ENCODE measurements at places on chromosomes 12 and 14.

DNA sequence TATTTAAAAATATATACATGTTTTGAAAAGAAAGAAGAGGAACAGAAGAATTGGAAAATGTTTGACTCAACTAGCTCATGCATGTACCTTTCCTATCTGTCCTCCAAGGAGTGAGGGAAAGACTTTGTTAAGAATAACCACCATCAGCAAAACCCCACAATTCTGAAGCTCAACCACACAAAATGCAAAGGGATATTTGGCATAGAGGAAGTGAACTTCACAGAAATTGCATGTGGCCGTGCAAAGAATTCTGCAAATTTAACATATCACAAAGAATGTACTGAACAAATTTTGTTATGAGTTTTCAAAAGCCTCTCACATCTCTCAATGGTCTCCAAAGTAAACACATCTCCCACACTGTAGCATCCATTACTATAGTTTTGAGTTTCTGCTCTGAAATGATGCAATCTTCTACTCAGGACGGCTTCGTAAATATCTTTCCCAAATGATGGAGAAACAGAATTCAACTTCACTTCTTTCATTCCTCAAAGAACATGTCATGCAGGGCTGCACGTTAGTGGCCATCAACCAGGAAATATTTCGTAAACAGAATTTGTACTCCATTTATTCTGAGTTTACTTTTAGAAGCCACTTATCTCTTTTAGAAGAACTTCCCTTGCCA is 17.6 kb downstream of the DUSP6 start:
- DNase-seq, result no peak

DNA sequence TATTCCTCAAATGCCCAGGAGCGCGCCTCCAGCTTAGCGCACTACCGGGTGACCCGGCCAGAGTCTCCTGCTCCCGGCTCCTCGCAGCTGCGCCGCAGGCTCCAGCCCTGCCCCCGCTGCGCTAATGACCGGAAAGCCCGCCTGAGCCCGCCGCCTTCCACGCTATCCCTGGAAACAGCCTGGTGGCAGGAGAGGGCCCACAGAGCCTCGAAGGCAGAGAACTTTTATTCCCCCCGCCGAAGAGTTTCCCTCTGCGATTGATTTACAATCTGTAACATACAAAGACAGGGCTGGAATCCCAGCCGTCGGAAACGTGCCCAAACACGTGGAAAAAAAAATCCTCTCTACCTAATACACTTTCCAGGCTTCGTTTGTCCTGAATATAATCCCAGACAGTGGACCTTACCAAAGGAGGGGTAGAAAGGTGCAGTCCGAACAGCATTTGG is 1.5 kb downstream of the COL2A1 start:
- DNase-seq, result no peak

GRCh38 chr14:104998801-104999200 is 13.2 kb downstream of the CLBA1 start:
- DNase-seq, result no peak

GRCh38 chr12:85058339-85058738 is 22.2 kb downstream of the LRRIQ1 start:
- DNase-seq, result no peak

- no peak for DNase-seq
Observed at GRCh38 chr12:42761601-42762350, 172.2 kb upstream of the PRICKLE1 start.

DNA sequence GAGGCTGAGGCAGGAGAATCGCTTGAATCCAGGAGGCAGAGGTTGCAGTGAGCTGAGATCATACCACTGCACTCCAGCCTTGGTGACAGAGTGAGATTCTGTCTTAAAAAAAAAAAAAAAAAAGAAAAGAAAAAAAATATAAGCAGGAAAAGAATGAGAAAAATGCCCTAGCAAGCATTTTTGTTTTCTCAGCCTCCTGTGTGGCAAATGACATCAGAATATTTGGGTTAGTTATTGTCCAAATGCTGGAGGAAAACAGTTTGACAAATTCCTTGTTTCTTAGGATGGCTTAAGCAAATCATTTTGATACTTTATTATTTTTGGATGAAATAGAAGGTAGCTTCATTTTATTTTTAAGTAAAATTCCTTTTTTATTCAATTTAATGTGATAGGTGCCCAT is 7.5 kb upstream of the PTPRR start:
- DNase-seq, result no peak

GRCh38 chr14:98374136-98374535 is 897.9 kb downstream of the BCL11B start:
- DNase-seq, result no peak

- no peak for DNase-seq
Observed at GRCh38 chr12:110923692-110924334, 3.4 kb upstream of the MYL2 start.

DNA sequence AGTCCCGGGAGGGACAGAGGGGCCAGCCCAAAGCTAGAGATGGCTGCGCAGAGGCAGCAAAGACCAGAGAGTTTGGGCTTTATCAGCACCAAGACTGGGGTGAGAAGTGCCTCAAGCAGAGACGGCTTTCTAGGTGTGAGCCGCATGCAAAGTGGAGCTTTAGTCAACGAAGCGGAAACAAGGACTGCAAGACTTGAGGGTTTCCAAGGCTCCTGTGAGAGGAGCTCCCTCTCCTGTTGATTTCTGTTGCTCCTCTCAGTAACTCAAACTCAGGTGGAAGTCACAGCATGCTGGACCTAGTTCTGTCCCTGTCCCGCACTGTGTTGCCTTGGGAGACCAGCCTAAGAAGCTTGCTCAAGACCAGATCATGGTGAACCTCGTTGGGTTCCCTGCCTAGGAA is 327.8 kb downstream of the MED13L start:
- DNase-seq, result no peak

DNA sequence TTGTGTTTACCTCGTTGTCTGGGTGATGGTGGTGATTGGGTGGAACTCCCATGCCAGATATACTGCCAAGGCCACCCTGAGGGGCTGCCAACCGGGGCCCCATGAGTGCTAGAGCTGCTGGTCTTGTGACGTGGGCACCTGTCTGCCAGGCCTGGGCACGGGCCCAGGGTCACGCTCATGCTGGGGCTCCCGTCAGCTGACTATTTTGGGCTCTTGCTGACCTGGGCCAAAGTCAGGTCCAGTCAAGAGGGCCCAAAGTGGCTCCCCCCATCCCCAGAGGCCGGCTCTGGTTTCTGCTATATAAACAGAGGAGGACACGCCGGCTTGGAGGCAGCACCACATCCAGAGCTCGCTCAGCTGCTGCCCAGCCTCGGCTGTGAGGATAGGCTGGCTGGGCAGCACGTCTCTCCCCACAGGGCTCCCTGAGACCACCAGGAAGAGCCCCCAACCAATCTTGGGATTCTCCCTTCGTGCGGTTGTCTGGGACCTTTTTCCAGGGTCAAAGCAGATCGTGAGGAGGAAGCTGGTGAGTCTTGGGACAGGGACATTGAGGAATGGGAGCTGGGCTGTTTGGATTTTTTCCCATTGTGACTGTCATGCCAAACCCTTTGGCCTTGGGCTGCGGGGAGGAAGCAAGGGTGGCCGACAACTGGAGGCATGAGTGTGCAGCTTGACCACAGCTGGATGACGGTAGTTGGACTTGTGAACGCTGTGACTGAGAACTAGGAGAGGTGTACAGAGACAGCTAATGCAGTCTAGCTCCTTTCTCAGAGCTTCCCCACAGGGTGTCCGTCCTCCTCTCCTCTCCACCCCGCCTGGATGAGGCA is 7.6 kb upstream of the NR4A1 start:
- DNase-seq, result no peak

DNA sequence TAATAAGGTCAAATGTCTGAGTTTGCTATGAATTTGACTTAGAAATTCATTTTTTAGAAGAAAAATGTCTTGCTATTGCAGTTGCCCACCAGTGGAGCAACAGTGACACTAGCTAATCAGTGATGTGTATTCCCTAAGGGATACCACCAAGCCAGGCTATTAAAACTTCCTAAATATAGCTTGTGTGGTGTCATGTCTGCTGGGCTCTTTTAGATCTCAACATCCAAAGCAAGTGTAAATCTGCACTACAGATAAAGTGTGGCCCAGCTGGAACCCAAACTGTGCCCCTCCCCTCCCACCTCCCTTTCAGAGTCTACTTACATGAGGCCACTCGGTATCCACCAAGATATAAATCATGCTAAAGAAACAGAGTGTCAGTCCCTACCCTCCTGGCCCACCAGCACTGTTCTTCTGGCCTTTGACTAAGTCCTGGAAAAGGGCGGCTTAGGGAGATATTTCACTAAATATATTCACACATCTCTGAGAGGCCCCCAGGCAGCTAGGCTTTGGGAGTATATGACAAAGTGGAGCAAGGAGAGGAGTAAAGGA is 53.8 kb downstream of the SLC35F4 start:
- no peak for DNase-seq

DNA sequence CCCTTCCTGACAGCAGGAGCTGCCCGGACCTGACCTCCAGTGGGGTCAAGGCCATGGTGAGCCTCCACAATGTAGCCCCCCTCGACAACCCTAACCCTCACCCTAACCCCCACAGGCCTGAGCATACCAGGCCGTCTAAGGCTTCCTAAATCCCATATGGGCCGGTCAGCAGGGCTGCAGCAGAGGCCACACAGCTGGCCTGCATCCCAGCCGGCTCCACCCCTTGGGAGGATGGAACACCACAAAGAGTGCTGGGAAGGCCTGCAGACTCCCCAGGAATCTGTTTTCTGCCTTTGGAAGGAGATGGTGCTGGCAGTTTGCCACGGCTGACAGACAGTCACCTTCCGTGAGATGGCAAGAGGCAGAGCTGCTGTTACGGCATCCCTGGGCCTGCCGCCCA is 2.8 kb downstream of the TMEM179 start:
- DNase-seq, result no peak

GRCh38 chr12:41956353-41956752 is 188.3 kb downstream of the GXYLT1 start:
- no peak for DNase-seq

DNA sequence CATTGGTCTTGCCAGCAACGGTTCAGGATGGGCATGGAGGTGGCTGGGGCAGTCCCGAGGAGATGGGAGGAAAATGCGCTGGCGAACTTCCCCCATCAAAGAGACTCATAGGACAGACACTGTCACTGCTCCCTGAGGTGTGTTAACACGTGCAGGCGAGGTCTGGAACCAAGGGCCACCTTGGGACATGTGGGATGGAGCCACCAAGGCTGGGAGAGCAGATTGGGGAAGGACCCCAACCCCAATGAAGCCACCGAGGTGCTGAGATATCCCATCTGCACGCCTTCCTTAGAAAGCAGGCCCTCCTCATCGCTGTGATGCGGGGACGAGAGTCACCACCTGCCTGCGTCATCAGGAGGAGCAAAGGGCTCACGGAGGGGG is 16.9 kb upstream of the BEGAIN start:
- DNase-seq, result no peak

GRCh38 chr12:103924761-103925641 is 5.2 kb upstream of the HSP90B1 start:
- DNase-seq, result no peak

DNA sequence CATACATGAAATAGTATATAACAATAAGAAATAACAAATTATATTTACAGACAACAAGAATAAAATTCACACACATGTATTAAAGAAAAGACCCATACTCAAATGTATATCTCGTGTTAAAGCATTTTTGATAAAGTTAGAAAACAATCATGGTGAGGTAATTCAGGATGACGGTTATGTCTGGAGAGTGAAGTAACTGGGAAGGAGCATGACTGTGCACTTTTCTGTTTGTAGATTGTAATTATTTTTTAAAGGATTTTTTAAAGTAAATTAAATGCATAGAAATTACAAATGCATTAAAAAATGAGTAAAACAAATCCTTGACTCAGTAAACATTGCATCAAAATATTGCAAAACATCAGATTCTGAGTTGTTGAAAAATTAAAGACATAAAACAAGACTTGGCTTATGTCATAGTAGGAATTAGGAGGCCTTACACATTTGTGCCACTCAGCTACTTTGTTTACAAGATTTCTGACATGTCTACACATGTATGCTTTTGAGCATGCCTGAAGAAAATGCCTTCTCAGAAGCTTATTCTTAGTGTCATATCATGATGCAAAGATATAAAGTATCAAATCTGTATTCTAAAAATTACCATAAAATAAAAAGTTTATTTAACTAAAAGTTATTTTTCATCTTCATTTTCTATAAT is 1325.1 kb downstream of the SLC16A7 start:
- DNase-seq, result no peak

DNA sequence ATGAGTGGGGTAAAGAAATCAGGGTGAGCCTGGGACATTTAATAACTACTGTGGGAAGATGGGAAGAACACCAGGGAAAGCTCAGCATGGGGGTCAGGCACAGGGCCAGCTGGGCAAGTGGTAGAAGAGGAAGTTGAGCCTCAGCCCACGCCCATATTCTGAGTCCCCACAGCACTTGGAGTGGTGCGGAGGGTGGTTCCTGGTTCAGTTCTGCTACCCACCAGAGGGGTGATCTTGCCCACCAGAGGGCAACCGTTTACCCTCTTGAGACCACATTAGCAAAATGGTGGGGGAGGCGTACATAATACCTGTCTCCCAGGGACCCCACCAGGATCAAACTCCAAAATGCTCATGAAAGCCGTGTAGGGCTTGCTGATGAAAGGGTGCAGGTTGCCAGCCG is 16.8 kb upstream of the ANKRD33 start:
- DNase-seq, result no peak

GRCh38 chr12:108727868-108728735 is 3.2 kb downstream of the CORO1C start:
- DNase-seq, result no peak

GRCh38 chr12:26097046-26097878 is 27.6 kb downstream of the BHLHE41 start:
- DNase-seq, result no peak

- DNase-seq, result no peak
Observed at GRCh38 chr14:43215524-43215923, 1291.6 kb downstream of the FSCB start.

- DNase-seq, result no peak
Observed at GRCh38 chr12:63132201-63132600, 18.8 kb downstream of the AVPR1A start.

DNA sequence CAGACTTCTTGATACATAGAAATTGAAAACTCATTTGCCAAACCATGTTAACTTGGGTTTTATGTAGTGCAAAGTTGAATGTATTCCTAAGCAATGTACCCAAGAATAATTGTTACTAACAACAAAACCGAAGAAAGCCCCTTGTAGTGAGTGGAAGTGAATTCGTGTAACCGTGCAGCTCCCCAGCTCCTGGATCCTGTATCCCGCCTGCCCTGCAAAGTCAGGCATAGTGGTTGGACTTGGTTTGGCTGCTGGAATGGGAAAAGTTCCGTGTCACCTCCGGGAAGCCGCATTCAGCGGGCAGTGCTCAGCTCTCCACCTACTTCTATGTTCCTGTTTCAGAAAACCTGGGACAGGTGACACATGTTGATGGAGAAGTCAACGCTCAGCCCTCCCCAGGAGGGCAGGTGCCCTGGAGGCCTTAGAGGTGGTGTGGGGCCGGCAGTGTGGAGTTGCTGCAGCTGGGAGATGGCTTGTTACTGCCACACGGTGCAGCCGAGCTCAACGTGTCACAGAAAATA is 29.2 kb upstream of the C14orf180 start:
- DNase-seq, result no peak

DNA sequence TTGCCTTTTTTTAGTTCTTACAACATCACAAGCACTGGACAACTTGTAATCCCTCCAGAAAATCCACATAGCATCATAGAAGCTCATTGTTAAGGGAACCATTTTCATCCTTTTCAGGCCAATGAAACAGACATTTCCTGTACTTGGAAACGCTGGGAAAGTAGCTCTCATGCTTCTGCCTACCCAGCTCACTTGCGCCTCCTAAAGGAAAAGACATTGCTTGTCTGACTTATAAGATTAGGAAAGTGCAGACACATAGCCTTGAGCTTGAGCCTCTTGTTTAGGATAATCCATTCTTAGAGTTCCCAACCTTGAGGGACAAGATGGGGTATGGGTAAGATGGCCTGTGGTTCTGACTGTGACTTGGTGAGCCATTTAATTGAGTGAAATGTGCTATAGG is 589.5 kb downstream of the NOVA1 start:
- DNase-seq, result peak; percentile 28

- no peak for DNase-seq
Observed at GRCh38 chr12:106655577-106655976, 72.8 kb downstream of the RFX4 start.
